ENCODE measurements at places on chromosomes 5 and 9.

DNA sequence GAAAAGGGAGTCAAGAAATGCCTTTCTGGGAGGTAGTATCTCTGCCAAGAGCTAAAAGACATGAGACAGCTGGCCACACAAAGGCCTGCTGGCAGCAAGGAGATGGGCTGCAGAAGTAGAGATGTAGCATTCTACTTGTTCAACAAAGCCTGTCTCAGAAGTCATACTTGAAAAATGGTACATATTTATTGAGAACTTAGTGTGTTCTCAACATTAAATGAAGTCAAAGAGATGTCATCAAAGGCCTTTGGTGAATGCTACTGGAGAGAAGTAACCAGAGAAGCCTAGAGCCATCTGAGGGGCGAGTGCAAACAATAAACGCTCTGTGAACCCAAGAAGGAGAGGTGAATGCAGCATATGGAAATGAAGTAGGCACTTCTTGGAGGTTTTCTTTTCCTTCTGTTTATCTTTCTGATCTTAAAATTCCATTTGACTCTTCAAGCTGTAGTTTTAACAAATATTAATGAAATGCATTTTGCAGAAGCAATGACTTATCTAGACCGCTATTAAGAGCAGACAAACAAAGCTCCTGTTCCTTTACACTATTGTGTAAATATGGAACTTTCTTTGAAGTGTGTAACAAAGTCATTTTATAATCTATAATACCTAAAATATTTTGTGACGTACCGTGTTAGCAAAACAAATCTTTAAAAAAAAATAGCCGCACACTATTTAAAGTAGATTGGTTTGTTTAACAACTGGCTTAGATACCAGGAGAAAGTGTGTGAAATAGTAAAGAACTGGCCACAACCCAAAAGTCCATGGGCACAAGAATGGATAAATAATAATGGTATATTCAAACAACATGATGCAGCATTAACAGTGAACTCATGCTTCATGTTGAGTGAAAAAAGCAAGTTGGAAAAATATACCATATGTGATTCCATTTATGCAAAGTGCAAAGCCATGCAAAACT, 70.2 kb downstream of the ZNF608 start:
- no peak for DNase-seq

GRCh38 chr9:89252651-89253267, 58.2 kb upstream of the CKS2 start:
- DNase-seq = peak; percentile 70

DNA sequence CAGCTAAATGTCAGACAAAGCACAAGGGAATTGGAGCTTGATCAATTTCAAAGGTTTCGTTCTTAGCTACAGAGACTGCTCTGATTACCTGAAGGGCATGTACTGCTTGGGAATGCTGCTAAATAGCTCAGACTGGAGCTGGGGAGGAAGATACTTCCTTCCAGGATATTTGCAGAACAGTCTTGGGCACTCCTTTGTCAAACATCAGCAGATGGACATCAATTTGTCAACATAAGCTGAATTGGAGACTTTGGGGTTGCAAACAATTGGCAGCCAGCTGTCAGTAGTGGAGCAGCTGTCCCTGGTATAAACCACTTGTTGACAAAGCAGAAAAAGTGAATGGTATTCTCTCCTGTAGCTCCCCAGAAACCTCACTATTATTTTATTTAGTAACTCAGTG, 182.0 kb downstream of the CCDC192 start:
- DNase-seq = no peak

DNA sequence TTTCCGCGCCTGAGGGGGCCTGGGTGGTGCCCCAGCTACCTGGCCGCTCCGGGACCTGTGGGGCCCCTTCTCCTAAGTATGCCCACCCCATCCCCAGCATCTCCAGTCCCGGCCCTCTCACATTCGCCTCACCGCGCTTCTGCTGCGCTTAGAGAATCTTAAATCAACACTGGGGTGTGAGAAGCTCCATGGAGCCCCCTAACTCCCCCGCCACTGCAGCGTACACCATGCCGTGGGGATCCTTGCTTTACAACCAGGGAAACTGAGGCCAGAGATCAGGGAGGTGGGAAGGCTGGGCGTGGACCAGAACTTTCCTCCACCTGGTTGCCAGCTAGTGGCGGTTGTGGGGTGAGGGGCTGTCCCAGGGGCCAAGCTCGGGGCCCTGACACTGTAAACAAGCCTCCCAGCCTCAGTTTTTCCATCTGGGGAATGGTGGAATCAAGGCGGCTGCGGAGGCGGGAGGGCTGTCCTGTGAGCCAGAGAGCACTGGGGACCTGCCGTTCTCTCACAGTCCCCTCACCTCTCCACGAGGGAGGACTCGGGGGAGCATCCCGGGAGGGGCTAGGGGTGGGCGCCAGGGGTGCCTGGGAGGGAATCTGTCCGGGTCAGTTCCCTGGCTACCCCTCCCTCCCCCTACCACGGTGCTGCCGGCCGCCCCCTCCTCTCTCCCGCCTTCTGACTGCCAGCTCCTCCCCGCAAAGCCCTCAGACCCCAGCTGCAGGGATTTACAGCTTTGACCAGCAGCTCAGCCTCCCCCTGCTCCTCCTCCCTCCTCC, 161.2 kb downstream of the C9orf50 start:
- no peak for DNase-seq

- peak; percentile 39 for DNase-seq
Measured at GRCh38 chr5:92309336-92309991, 926.3 kb upstream of the ARRDC3 start.

All from renal pelvis (tissue), 12 donors.